AG08395 (cell line): ENCODE measurements at places on chromosomes 16 and 17.

DNA sequence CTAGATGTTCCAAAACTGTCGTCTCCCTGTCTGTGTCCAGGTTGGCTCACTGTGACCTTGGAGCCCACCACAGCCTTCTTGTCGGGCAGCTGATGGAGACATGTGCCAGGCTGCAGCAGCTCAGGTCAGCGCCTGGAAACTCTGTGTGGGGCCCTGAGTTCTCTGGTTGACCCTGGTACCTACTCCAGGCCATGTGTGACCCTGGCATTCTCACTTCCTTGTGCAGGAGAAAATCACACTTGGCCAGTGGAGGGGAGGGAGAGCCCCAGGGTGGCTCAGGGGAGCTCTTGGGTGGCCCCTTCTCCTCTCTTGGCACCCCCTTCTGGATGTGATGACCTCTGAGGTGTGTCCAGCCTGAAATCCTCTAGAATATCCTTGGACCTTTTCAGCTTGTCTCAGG is 25.0 kb upstream of the CPNE2 start:
- no peak for DNase-seq

GRCh38 chr16:56262148-56262547 is 70.9 kb downstream of the GNAO1 start:
- no peak for DNase-seq

GRCh38 chr16:89525146-89525913 is 17.1 kb downstream of the SPG7 start:
- DNase-seq, result no peak

DNA sequence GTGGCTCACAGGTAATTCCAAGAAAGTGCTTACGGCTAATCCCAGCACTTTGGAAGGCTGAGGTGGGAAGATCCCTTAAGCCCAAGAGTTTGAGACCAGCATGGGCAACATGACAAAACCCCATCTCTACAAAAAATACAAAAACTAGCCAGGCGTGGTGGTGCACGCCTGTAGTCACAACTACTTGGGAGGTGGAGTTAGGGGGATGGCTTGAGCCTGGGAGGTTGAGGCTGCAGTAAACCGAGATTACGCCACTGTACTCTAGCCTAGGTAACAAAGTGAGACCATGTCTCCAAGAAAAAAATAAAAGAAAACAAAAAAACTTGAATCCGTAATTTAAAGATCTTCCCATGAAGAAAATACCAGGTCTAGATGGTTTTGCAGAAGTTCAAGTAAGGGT is 5.0 kb downstream of the ICAM2 start:
- DNase-seq, result no peak

GRCh38 chr16:84673203-84673535 is 24.9 kb downstream of the KLHL36 start:
- no peak for DNase-seq

- DNase-seq, result peak; percentile 80
Observed at GRCh38 chr17:65013613-65014391, 42.7 kb downstream of the GNA13 start.

- DNase-seq, result no peak
Observed at GRCh38 chr16:86730086-86730485, 151.7 kb downstream of the FOXL1 start.

DNA sequence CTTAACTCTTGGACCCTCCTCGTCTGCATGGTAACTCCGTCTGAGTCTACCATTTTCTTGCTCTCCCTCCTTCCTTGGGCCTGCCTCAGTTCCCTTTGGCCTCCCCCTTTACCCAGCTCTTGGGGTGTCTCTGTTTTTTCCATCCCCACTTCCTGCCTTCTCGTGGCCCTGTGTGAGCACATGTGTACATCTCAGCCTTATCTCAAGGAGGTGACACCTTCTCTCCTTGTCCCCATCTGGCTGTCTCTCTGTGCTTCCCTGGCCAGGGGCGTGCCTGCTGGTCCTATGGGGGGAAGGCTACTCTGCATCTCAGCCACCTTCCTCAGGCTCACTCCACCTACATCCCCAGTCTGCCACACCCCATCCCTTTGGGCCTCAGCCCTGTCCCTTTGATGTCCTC is 6.6 kb downstream of the CTF1 start:
- DNase-seq, result no peak

GRCh38 chr16:11461595-11461990 is 116.3 kb downstream of the RMI2 start:
- no peak for DNase-seq

- DNase-seq, result no peak
Observed at GRCh38 chr17:81039096-81039495, 4.1 kb downstream of the BAIAP2 start.

- no peak for DNase-seq
Observed at GRCh38 chr16:81140930-81141780, 45.0 kb upstream of the GCSH start.

DNA sequence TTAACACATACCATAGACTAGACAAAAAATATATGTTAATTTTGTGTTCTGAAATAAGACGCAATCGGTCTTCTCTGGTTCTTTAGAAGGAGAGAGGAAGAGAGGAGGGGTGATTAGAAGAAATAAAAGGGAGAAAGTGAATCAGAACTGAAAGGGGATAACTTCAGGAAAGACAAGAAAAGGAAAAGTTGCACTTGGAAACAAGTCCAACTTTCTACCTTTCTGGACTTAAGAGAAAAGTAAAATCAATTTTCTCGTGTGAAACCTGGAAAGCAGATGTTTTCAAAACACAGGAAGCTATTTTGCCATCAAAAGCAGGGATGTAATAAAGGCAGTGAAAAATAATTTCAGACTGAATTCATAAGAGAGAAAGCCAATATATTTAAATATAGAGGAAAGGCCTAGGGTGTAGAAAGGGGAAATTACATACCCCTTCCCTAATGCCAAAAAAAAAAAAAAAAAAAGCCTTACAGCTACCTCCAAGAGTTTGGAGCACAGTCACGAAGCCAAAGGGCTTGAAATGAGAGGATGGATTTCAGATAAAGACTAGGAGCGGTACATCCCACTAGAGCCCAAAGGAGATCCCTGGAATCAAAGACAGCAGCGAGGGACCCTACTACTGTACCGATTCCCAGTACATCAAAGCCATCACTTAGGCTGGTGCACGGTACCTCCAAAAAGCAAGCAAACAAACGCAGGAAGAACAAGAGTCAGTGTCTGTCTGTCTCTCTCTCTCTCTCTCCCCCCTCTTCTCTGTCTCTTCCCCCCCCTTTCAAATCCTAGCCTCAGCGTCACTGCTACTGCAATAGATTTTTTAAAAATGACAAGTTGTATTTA is 12.1 kb upstream of the ZFHX3 start:
- DNase-seq, result no peak

- peak; percentile 87 for DNase-seq
Observed at GRCh38 chr17:48791128-48792032, 25.6 kb downstream of the TTLL6 start.

DNA sequence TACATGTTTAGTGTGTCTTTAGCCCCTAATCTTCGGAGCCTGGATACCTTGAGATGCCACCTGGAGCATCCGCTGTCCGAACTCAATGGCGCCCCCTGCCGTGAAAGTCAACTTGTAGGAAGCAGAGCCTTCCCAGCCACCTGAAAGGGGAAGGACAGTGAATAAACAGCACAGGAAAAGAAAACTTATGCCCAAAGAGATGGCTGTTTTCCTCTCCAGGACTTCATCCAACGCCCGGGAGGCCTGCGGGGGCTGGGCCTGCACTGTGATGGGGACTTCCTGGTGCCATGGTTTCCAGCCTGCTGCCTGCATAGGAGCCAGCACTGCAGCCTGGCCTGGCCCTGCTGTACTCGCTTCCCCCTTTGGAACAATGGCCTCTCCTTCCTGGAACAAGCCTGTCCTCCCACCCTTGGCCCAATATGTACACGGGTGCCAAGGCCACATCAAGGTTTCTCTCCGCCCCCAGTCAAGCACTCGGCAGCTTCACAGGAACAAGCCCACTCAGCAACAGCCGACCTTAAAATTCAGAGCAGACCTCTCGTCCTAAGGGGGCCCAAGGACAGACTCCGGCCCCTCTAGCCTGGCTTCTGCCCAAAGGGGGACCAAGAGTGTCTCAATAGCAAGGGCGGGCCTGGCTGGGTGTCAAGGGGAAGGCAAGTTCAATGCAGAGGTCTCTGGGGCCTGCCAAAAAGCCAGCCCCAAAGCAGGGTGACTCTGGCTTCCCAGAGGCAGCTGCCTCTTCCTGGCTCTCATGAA is 4.5 kb upstream of the UNC13D start:
- no peak for DNase-seq

DNA sequence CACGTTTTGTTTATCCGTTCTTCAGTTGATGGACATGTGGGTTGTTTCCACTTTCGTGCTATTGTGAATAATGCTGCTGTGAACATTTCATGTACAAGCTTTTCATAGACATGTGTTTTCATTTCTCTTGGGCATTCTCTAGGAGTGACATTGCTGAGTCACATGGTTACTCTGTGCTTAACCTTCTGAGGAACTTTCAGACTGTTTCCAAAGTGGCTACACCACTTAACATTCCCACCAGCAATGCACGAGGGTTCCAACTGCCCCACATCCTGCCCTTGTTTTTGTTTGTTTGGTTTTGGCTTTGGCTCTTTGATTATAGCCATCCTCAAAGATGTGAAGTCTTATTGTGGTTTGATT is 14.2 kb upstream of the PEMT start:
- DNase-seq, result peak; percentile 76

- DNase-seq, result no peak
Observed at GRCh38 chr17:28533091-28533807, 19.2 kb downstream of the UNC119 start.

GRCh38 chr17:4249452-4250029 is 14.2 kb downstream of the ANKFY1 start:
- DNase-seq, result peak; percentile 51

GRCh38 chr17:44070455-44071197 is at the start of gene G6PC3:
G6PC3 (plus strand) TSS chr17:44070735; CDS start chr17:44070966, 231 bp downstream.
- peak; percentile 97 for DNase-seq

DNA sequence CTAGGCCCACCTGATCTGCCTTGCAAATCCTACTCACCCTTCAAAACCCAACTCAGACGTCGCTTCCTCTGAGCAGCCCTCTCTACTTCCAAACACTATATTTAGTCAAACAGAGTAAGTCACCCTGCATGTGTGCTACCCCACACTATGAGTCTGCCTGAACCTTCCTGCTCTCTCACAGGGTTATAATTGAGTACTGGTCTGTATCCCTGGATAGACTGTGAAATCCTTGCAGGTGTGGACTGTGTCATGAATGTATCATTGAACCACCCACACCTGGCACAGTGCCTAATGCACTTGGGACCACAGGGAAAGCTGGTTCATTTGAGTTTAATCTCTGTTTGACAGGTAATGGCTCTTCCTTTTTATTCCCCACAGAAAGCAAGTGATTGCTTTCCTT is 3.4 kb downstream of the FBXO39 start:
- DNase-seq, result no peak

DNA sequence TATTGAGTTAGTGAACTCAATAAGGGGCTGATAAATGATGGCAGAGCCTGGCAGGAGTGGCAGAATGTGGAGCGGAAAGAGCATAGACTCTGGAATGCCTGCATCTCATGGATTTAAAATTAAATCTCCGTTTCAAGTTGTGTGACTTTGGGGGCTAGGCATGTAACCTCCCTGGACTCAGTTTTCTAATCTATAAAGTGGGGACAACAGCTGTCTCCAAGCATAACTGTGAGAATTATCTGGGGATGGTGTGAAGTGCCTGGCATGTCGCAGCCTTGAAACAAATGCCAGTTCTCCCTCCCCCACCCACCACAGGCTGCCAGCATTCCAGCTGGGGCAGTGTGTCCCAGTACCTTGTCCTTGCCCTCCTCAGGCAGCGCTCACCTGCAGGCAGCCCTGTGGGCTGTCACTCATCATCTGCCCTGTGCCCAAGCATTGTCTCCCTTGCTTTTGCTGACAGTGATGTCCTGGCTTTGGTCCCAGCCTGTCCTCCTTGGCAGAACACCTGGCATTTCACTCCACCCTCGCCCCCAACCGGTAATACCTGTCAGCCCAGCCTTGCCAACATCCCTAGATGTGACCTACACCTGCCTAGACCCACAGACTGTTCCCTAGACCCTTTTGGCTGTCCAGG is 129.6 kb downstream of the MRM1 start:
- DNase-seq, result no peak

DNA sequence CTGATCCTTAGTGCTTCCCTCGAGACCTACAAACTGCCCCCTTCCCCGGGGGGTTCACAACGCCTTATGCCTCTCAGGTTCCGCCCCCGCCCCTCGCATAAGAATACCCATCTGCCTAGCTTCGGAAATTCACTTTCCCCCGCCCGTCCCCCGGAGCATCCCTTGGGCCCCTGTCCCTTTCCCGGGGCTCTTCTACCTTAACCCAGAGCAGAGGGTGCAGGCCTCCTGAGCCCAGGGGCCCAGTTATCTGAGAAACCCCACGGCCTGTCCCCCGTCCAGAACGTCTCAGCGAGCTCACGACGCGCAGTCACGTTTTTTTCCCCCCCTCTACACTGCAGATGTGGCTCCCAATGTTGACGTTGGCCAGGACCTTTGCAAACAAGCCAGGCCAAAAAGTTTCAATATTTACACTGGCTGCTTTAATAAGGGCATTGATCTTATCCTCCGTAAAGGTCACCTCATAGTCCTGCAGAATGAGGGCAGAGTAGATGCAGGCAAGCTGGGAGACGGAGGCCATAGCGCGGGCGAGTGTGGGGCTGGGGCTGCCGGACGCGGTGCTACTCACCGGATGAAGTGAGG is 1.4 kb upstream of the NBR1 start:
- DNase-seq, result no peak

DNA sequence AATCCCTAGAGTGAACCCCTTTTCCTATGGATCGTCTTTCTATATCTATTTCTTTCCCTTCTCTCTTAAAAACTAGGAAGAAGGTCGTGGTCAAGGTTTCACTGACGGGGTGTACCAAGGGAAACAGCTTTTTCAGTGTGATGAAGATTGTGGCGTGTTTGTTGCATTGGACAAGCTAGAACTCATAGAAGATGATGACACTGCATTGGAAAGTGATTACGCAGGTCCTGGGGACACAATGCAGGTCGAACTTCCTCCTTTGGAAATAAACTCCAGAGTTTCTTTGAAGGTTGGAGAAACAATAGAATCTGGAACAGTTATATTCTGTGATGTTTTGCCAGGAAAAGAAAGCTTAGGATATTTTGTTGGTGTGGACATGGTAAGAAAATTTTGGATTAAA is 9.6 kb downstream of the CYLD start:
- DNase-seq, result no peak

DNA sequence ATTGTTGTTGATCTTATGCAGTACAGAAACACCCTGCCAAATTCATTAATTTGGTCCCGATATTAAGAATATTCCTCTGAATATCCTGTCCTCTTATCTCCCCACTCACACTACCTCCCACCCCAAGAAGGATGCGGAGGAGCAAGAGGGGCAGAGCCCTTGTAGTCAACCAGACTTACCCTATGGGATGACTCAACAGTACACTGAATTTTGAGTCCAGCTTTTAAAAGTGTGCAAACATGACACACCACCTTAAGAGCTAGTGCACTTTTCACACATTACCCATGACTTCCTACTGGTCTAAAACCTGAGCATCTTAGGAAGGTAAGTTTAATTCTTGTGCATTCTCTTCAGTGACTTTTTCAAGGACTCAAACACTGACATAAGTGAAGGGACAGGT is 9.5 kb downstream of the USP22 start:
- DNase-seq, result no peak

- DNase-seq, result no peak
Observed at GRCh38 chr16:86134802-86135461, 236.0 kb downstream of the IRF8 start.

- DNase-seq, result no peak
Observed at GRCh38 chr16:22945361-22945760, 131.4 kb downstream of the HS3ST2 start.
